ENCODE measurements at places on chromosomes 7 and 10.

DNA sequence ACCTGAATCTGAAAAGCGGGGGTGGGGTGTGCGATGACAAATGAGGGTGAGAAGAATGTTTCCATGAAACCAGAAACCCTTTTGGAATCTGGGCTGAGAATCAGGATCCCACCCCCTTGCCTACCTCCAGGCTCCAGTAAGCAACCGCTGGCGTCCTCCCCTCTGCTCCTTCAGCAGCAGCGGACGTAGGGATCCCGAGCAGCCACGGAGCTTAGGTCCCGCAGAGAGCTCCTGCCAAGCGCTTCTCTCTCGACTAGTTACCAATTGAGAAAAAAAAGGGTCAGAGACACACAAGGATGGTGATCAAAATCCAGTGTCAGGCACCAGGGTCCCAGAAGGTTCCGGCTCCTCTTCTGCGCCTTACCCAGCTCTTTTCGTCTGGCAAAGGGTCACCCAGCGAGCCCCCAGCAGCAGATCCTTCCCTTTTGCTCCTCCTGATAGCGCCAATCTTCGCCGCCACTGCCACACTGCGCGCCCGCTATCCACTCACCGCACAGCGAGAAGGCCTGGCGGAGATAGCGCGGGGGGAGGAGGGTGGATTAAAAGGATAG lies 733.5 kb downstream of the ZWINT start:
- no peak for DNase-seq

- DNase-seq: no peak
These were observed 96.4 kb upstream of the CACNA2D1 start for GRCh38 chr7:82539969-82540368.

- no peak for DNase-seq
These were observed 5.6 kb downstream of the AVL9 start for GRCh38 chr7:32500922-32501341.

GRCh38 chr7:133275446-133276095 lies 22.7 kb downstream of the EXOC4 start:
- no peak for DNase-seq

DNA sequence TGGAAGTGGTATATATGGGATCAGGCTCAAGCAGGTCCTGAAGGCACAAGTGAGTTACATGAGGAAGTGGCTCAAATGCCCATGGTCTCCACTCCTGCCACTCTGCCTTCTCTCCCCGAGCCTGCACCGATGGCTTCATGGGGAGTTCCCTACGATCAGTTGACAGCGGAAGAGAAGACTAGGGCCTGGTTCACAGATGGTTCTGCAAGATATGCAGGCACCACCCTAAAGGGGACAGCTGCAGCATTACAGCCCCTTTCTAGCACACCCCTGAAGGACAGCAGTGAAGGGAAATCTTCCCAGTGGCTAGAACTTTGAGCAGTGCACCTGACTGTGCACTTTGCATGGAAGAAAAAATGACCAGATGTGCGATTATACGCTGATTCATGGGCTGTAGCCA lies 95.3 kb downstream of the HOXA1 start:
- DNase-seq: no peak

- DNase-seq: no peak
These were observed 118.7 kb upstream of the GJD4 start for GRCh38 chr10:35486297-35486990.

- DNase-seq: no peak
These were observed 21.2 kb downstream of the FOXL3 start for GRCh38 chr7:311131-311680.

GRCh38 chr10:74165530-74165901 lies 14.5 kb downstream of the ADK start:
- DNase-seq: no peak

GRCh38 chr10:103688491-103688890 lies 166.9 kb downstream of the SH3PXD2A start:
- no peak for DNase-seq

DNA sequence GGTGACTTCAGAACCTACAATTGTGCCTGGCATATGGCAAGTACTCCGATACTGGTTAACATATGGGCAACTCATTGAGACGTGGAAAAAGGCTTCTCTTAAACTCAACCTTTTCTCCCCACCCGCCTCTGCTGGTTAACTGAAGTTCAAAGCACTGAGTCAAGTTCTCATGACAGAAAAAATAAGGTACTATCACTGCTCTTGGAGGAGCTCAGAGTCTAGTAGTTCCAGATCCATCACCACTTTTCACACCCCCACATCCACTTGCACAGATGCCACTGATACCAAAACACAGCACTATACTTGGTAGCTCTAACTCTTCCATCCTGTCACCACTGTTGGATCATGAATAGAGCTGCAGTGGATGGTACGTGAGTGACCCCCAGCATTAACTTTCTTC lies 36.2 kb downstream of the CCDC6 start:
- no peak for DNase-seq

DNA sequence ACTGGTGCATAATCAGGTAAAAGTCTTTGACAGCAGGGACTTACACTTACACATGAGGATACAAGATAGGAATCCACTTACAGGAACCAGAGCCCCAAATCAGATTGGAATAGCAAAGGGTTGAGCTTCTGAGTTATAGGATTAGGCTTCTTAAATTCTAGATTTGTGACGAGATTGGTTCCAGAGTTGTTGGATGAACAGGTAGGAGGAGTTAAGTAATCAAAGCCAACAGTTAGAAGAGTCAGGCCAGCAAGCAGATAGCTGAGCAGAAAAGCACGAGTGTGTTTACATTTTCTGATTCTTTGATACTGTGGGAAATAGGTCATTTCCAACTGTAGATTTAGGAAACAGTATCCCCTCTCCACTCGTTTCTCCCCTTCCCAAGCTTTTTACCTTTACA lies 167.0 kb downstream of the MDFIC start:
- no peak for DNase-seq

DNA sequence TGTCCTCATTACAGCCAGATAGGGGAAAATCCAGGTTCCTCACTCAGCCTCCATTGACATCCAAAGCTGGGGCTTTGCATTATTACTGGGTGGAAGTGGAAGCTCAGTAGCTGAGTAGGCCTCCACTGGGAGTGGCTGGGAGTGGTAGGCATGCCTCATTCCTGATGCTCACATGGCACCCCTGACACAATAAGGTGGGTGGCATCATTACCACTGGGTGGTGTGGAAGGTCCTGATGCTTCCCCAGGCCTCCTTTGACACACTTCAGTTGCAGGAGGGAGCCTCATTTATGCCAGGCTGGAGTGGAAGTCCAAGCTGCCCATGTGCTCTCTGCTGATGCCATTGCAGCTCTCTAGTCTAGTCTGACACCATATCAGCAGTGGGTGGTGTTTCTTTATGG lies 48.2 kb upstream of the GPR141 start:
- DNase-seq: no peak

DNA sequence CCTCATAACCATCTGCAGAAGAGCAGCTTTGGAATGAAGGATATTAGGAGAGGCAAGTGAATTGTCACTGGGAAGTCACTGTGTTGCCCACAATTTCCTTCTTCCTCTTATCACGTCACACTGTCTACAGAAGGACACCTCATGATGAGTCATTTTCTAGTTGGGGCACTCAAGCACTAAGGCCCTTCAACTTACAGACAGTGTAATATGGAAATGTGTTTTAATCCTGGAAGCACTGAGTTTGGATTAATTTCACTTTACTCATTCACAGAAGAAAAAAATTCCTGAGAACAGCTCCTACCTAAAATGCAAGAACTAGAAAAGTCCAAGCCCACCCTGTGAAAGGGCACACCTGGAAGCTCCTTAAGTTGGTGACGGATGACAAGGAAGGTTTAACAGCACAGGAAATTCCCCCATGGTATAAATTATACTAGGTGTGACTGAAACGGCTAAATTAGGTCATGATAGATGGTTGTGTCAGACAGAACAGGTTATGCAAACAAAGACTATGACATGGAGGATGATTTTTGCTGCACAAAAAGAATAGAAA lies 56.6 kb downstream of the PARD3 start:
- no peak for DNase-seq

DNA sequence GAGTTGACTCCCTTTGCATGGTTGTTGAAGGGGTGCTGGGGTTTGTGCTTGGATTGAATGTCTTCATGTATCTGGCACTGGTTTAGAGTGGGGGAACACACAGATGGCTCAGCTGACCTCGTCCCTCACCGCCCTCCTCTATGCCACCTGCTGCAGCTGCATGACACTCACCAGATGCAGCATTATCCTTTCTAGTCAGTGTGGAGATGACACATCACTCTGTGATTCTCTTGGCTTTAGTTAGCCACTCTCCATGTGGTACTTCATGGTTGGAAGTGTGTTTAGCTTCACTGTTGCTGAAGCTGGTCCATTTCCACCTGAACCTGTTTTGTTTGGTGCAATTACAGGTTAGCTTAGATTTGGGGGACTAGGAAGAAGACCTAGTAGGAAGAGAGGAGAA lies 56.3 kb upstream of the BMPER start:
- no peak for DNase-seq

- no peak for DNase-seq
These were observed 3.0 kb downstream of the UCMA start for GRCh38 chr10:13231190-13231589.

- DNase-seq: no peak
These were observed 219.1 kb downstream of the VTI1A start for GRCh38 chr10:112666094-112666493.

All from stimulated activated CD4-positive, alpha-beta T cell treated with anti-CD3 and anti-CD28 coated beads, TNF-alpha, amount 100 ng/mL, for 48 hours (primary cell).